ENCODE measurements at places on chromosomes 1 and 21.
A peak's percentile ranks its signal among the peaks of the same experiment; 100 is the strongest.

GRCh38 chr21:21434944-21435343 lies 436.7 kb downstream of the NCAM2 start:
- no peak for DNase-seq

DNA sequence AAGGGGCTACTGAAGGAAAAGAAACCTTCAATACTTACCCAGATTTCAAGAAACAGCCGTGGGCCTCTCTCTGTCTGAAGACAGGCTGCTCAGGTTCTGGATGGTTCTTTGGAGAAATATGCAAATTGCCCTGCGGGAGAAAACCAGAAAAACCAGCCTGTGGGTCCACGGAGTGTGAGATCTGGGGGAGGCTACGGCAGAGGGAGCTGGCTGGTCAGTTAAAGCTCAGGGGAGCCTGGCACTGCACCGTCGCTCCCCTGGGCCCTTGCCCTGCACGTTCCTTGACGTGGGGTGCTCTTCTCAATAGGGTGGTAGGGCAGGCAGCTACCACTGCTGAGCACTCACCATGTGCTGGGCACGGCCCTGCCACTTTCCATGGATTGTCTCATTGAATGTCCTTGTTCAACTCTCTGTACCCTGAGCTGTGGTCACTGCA lies 12.7 kb downstream of the TMCO4 start:
- DNase-seq: peak; percentile 71

DNA sequence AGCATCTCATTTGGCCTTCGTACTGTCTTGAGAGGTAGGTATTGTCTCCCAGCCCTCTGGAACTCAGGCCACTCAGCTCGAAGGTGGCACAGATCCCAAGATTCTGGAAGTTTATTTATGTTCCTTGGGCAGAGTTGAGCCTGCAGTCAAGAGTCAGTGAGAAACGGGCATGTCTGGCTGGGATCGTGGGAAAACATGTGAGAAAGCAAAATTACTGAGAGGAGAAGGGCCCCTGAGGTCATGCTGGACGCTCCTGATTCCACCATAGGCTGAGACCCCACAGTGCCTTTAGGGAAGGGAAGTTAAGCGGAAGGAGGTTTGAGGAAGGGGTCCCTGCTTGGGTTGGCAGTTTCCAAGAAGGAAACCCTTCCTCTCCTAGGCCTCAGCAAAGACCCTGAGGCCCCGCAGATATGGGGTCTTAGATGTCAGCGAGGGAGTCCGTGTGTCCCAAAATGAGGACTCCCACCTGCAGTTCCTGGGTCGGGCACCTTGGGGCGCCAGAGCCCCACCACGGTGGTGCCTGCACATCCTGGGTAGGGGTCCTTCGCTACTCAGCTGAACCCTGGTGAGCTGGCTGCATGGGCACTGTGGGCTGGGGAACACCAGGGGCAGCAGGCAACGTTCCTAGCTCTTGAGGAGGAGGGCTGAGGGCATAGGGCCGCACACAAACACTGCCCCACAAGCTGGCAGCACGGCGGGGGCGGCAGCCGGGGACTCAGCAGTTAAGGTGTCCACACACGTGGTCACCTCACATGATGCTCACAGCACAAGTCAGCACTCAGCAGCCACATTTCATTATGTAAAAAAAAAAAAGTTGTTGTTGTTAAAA lies 12.3 kb upstream of the SEMA4A start:
- no peak for DNase-seq

- DNase-seq: no peak
Measured at GRCh38 chr1:180948641-180949615, 36.2 kb downstream of the KIAA1614 start.

DNA sequence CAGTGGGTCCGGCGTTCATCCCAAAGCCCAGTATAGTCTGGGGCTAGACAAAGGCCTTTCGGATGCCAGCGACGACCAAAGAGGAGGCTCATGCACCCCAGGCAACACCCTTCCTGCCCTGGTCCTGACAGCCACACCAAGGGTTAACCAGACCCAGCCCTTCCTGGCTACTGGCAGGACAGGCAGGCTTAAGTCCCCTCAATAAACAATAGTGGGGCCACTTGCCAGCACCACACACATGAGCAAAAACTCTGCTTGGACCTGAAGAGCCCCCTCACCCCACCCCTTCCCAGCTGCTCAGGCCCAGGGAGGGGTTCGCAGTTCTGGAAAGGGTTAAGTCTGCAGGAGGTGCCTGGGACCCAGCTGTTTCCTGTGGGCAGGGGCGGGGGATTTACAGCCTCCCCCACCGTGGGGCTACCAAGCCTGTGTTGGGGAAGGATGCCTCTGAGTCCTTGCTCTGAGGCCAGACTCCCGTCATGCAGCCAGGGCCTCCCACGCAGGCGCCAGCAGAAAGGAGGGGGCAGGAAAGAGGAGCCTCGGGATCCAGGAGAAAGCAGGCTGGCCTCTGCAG lies 18.2 kb downstream of the PHLDA3 start:
- DNase-seq: peak; percentile 78

DNA sequence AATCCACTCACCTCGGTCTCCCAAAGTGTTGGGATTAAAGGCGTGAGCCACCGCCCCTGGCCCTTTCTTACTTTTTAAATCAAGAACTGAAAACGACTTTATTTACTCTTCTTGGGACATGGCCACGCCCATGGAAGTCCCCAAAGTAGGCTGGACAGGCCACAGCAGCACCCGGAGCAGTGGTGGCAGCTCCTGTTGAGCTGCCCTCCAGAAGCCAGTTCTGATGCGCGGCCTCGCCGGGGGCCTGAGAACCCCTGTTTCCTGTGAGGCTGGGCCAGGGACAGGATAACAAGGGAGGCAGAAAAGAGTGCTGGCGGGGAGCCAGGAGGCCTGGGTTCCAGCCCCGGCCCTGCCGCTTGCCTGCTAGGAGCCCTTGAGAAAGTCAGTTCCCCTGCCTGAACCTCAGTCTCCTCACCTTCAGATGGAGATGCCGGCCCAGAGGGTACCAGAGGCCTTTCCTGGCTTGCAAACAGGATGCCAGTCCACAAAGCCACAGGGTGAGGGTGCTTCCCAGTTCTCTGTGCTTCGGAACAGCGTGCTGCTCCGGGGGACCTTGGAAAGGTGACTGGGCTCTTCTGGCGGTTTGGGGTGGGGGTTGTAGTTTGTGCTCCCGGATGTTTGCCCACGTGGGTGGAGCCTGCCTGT lies 59.4 kb downstream of the RUNX3 start:
- DNase-seq: no peak

DNA sequence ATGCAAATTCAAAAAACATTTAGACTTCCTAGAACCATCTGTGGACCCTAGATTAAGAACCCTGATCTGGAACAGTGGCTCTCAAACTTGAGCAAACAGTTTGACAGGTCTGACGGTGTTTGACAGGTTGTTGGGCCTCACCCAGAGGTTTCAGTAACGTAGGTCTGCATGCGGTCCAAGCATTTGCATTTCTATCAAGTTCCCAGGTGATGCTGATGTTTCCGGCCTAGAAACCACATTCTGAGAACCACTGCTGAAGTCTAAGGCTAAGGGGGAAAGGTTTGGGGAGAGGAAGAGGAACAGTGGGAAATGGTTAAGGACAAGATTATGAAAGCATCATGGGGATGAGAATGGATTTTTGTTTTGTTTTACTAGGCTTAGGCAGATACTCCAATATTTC lies 48.6 kb downstream of the MDM4 start:
- no peak for DNase-seq

DNA sequence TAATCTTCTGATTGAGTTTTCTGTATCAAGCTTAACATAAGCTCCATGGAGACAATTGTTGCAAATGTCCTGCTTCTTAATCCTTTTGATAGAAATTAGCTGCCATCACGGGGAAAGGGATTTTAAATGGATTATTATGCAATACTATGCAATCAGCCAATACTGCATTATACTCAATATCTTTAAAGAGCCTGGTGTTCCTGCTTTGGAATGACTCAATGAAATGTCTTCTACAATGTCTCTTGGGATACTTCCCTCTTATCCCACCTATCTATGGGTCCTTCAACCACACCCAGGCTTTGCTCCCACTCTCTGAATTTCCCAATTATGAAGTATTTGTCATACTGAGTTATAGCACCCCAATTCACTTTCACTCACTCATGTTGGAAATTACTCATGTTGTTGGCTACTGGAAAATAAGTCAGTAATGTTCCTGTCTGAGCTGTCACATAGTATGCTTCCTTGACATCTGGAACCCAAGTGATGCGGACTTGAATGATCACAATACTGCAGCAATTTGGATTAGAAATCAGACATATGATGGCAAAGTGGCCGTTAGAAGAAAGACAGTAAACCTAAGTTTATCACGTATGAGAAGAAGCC lies 85.0 kb downstream of the TPR start:
- no peak for DNase-seq

GRCh38 chr21:34618941-34619340 lies 4.0 kb upstream of the RCAN1 start:
- no peak for DNase-seq

DNA sequence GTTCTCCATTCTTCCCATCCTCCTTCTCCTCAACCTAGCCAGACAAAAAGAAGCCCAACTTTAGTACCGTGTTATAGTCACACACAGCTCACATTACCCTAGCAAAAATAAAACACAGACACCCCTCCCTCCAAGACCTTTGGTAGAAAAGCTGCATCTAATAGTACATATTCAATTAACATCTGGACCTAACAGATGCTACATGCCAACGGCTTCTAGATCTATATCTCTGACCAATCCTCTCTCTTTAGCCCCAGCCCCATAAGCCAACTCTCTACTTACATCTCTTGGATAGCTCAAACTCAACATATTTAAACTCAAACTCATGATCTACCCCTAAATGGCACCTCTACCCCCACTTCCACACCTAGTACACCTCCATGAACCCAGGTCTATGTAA lies 233.1 kb downstream of the KCNH1 start:
- DNase-seq: no peak

GRCh38 chr1:184792450-184792969 lies 37.9 kb upstream of the EDEM3 start:
- no peak for DNase-seq

DNA sequence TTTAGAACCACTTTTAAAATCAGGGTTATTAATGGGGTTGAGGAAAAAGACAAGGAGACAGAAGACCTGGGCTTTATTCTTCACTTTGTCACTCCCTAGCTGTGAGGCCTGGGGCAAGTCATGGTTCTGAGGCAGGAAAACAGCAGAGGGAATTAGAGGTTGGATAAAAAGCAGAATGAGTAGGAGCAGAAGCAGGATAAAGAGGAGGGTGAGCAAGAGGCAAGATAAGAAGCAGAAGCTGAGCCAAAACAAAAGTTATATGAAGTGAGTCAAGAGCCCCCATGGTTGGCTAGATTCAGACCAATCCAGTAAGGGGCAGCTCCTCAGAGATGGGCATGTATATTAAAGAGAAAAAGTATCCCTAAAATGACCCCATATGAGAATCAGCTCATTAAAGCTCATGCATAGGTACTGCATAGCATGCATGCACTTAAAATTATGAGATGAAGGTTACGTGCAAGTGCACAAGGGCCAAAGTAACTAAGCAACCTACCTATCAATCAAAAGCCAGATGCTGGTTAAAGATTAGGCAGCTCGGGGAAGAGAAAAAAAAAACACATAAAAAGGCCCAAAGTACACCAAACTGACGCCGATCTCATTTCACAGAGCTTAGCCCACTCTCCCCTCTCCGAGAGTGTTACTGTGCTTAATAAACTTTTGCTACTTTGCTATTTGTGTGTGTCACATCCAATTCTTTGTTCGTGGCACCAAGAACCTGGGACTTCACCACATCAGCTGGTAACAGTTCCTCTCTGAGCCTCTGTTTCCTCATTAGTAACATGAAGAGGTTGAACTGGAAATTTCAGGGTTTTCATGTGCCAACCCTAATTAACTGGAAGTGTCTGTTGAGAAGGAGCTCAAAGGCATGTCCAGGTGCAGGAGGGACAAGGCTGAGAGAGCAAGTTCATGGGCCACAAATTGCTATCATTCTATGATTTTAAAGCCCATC lies 2.2 kb downstream of the AVPR1B start:
- DNase-seq: no peak

DNA sequence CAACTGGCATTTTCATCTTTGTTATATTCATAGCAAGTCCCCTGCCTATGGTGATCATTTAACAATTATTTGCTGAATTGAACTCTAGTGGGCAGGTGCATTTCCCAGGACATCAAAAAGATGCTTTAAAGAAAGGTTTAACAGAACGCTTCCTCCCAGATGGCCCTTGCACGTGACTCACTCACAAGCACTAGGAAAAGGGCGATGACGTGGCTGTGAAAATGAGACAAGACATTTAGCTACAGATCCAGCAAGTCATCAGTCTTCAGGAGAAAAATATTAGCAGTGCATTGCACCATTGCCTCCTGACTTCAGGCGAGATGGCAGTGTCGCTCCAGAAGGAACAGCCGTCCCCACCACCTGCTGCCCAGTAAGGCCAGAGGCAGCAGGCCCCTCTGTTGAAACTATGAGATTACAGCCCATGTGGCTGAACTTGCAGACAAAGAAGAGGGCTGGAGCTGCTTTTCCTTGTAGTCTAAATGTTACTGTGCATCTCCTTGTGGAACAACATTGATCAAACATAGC lies 37.2 kb downstream of the DSCAM start:
- DNase-seq: no peak

GRCh38 chr1:220318673-220319072 lies 46.4 kb upstream of the RAB3GAP2 start:
- DNase-seq: no peak

DNA sequence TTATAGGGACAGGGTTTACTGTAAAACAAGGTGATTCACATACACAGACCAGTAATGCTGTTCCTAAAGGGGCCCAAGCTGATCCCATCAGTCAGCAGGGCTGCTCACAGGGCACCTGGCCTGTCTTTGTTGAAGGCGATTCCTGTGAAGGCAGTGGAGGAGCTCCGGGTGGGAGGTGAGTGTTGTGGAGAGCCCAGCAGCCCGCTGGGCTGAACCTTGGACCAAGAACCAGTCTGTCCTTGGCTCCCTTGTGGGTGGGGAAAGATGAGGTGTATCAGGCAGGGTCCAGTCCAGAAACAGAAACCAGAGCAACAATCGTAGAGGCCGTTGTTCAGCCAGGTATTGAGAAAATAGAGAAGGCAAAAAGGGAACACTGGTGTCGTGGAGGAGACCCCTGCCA lies 12.5 kb downstream of the PDXK start:
- DNase-seq: no peak

DNA sequence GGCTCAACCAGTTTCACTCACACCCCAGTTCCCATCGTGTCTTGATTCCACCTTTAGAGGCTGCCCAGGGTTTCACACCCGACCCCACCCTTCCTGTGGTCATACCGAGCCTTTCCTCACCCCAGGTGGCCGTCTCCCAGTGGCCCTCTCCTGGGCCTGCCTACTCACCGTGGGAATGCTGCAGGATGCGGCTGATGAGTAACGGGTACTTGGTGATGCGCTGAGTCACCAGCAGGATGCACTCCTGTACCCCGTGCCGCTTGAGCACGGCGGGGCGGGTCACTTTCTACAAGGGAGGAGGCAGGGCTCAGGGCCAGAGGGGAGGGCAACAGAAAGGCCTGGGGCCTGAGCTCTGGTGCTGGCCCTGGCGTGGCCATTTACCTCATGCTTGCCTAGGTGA lies 16.4 kb downstream of the ARHGEF2 start:
- no peak for DNase-seq

- DNase-seq: no peak
Measured at GRCh38 chr1:185017338-185017737, 28.0 kb upstream of the RNF2 start.
